Activated naive CD4-positive, alpha-beta T cell treated with anti-CD3 and anti-CD28 coated beads, Interleukin-2, amount 50 U/mL, for 72 hours (primary cell): ENCODE measurements at places on chromosomes 1 and 21.

DNA sequence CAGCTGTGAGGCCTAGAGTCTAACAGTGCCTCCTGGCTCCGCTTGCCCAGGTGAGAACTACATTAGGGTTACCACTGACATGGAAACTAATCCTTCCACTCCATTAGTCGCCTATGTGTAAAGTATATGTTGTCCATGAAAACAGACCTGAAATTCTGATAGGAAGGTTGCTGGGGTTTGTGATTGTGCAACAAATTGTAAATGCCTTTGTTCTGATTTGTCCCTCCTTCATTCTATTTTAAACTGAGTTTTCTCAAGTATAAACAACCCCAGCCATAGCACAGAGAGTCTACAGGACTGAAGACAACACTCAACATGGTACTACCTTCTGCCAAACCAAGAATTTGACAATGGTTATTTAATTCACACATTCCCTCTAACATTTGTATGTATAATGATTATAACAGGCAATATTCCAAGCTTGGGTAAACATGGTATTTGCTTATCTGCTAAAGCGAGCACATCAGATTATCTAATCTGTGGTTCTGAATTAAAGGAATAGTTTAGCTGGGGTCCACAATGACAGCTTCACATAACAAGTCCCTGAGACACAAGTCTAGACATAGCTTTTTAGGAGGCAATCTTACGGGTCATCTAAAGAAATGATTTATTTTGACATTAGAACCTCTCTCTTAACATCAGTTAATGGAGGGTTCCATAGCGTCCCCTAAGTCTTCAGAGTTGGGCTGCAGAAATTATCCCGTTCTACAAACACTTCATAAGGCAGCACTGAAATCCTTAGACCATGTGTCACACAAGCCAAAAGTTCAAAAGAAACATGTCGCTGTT lies 633.0 kb downstream of the SMYD3 start:
- DNase-seq: no peak

GRCh38 chr1:7469255-7469938 lies 301.7 kb upstream of the VAMP3 start:
- DNase-seq: no peak

- no peak for DNase-seq
Observed at GRCh38 chr1:17278996-17279830, 28.8 kb upstream of the PADI4 start.

DNA sequence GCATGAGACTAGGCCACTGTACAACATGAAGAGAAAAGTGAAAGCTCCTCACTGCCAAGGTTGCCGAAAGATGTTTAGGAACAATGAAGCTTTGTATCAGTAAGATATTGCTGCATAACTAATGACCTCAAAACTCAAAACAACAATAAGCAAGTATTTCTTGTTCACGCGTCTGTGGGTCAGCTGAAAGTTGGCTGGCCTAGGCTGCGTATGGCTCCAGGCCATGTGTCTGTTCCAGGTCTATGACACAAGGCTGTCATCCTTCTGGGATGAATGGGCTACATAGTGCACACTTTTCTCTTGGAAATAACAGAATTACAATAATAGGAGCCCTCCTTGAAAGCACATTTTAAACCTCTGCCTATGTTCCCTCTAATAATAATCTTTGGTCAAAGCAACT lies 515.9 kb downstream of the PLPP3 start:
- no peak for DNase-seq

DNA sequence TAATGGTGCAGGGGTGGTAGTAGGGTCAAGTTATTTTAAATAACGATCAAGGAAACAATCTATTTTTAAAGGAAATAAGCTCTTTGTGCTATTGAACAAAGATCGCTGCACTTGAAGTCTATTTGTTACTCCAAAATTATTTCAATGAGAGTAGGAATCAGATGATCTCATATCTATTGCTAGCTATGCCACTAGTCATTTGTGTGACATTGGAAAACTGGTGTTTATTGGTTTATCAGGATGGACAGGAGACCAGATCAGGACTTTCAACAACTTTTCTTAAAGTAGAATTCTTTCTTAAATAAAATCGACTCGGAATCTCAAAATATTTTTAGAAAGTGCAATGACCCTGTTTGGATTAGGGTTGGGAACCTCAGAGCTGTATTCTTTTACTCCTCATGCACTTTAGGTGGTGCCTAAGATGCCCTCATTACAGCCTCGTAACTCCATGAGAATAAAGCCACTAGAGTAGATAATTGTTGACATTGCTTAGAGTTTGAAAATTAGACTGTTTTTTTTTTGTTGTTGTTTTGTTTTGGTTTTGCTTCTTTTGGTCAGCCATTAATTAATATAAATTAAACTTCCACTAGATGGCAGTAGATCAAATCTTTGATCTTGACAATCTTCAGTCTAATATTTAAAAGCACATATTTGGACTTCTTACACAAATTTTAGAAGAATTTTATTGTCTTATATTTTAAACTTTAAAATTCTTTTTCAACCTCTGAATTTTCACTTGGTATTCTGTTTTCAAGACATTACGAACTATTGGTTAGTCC lies 352.4 kb downstream of the USP25 start:
- no peak for DNase-seq

GRCh38 chr1:29732453-29732852 lies 496.1 kb downstream of the PTPRU start:
- no peak for DNase-seq

DNA sequence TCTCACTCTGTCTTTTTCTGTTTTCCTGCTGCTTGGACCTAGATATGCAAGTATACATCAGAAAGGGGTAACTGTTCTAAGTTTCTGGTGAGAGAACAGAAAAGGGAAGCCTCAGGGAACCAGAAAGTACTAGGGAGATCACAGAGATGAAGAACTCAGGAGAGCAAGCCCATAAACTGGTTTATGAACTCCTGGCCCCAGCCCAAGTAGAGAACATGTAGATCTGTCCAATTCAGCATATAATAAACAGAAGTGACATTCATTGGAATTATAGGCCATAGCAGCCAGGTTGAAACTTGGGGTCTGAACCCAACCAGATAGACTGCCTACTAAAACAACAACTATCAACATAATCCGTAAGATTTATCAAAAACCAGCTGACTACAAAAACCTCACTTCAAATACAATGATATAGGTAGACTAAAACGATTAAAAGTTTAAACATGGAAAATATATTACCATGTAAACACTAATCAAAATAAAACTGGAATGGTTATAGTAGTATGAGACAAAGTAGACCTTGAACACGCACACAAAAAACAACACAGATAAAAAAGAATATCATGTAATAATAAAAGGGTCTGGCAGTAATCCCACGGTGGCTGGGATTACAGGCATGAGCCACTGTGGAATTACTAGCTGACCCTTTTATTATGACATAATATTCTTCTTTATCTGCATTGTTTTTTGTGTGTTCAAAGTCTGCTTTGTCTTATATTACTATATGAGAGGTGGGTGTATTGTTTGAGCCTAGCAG lies 65.0 kb downstream of the ZSWIM5 start:
- no peak for DNase-seq

DNA sequence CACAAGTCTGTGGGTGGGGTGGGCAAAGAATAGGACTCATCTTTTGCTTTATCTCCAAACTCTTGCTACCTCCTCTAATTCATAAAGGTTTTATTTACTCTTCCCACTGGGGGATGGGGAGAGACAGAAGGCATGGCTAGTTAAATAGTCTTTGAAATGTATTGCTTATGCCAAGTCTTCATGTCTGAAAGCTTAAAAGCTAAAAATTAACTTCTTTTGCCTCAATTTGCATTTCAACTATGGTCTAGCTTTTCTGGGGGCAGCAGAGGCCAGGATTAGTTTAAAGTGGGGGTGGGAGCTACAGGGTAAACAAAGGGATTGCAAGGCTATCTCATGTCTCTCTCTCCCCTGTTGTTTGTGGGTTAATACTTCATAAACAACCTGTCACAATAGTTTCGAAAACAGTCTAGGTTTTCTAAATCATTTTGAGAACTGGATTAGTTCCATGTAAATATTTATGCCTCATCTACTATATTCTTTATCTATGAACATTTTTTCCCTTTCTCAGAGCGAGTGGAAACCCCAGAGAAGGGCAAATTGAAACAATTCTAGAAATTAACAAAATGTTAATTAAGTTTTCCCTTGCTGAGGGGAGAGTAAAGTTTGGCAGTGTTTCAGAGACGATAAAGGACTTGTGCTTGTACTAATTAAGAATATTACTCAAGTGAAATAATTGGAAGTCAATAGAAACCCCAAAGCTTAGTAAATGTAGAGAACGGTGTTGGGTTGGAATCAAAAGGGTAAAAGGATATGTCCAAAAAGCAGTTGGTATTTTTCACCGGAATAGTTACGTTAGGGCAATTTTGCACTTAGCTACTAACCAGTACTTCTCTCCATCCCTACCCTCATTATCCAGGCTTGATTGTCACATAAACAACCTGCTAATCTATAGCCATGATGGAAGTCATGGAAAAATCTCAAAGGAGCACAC lies 182.2 kb downstream of the GIPC2 start:
- DNase-seq: no peak

DNA sequence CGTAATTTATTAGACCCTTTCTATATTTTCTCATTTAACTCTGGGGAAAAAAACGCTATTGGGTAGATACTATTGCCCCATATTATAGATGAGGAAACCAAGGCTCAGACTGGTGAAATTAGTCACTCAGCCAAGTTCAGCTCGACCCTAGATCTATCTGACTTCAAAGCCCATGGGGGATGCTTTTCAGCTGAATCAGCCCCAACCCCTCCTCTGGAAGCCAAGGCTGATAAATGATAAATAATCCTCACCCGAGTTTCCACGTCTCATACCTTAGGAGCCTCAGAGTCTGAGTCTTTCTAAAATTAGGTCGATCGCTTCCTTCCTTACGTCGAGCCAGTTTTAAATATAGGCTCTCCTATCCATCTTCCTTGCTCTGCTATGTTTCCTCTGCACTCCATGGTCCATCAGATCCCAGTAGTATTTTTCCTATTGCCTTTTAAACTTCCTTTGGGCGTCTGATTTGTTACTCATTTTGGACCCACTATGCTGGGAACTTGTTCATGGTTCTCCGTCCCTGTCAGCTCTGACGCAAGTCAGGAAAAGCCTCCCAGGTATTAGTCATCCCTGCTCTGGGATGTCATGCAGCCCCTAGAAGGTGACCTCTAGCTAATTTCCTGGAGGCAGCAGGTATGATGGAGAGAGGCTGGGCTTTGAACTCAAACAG lies 122.8 kb downstream of the PLPP3 start:
- no peak for DNase-seq

GRCh38 chr1:22831729-22832413 lies 121.2 kb downstream of the EPHB2 start:
- no peak for DNase-seq

- DNase-seq: no peak
Observed at GRCh38 chr1:153099461-153100045, 5.2 kb upstream of the SPRR2E start.

- DNase-seq: no peak
Observed at GRCh38 chr1:197307551-197307950, 39.5 kb downstream of the CRB1 start.

DNA sequence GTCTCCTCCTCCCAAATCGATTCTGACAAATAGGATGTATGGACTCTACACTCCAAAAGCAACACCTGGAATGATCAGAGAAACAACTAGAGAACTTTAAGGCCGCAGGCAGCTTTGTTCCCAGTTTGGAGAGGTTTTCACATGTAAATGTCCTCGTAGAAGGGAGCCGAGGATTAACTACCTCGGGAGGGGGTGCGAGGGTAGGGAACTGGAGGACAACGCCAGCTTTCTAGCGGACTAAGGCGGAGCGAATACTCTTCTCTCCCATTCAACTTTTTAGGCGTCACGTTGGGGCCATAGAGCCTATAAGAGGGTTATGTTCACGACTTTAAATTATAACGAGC lies 1.2 kb downstream of the SCAF4 start:
- DNase-seq: no peak

- no peak for DNase-seq
Observed at GRCh38 chr1:202105571-202106339, 17.0 kb upstream of the GPR37L1 start.

DNA sequence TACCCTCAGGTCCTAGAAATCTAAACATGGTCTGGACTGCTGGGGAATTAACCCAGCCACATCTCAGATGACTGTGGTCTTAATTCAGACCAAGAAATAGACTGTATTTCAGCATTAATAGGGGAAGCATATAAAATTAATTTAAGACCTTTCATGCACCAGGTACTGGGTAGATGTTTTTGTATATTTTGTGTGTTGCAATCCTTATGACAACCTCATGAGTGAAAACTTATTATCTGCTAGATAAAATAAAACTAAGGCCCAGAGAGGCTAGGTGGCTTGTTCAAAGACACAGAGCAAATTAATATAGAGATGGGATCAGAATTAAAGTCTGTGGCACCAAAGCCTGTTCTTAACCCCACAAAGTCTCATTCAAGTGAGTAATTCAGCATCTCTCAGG lies 40.1 kb downstream of the OPTC start:
- DNase-seq: no peak

GRCh38 chr21:43345746-43346409 lies 81.1 kb downstream of the SIK1 start:
- DNase-seq: no peak

- no peak for DNase-seq
Observed at GRCh38 chr1:82697965-82698364, 897.2 kb downstream of the ADGRL2 start.

DNA sequence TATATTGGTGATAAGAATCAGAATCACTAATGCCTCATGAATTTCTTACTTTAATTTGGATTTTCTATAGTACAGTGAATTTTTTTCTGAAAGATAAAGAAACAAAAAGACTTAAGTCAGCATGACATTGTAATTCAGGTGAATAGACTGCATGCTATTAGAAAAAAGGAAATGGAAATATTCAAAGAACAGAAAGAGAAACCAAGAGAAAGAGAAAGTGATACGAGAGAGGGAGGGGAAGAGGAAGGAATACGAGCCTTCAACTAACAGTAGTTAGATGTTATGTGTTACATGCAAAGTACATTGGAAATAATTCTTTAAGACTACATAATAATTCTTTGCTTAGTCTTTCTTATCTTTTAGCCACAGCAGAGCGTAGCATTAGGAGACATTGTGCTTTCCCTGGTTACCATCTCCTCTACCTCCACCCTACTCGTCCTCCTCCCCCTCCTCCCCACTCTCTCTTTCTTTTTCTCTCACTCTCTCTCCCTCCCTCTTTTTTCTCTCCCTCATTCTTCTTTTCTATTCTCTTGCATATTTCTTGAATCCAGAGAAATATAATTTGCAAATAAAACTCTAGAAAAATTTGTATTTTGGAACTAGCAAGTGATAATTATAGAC lies 46.4 kb upstream of the ADGRL4 start:
- no peak for DNase-seq

GRCh38 chr1:224259986-224260385 lies 70.0 kb downstream of the NVL start:
- DNase-seq: no peak

DNA sequence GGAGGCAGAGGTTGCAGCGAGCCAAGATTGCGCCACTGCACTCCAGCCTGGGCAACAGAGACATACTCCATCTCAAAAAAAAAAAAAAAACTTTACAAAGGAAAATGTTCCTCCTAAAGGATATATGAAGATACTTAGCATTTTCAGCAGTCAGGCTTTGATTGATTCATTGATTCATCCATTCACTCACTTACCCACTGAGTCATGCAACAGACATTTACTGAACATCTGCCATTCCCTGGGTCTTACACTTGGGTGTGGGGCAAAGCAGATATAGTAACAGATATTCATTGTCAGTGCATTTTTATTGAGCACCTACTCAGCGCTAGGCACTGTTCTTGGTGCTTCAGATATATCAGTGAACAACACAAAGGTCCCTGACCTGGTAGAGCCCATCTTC lies 5.6 kb upstream of the LACTBL1 start:
- DNase-seq: no peak
